ENCODE measurements at places on chromosomes 16 and 17.

- DNase-seq, result no peak
Observed at GRCh38 chr17:72456075-72456474, 335.3 kb downstream of the SOX9 start.

DNA sequence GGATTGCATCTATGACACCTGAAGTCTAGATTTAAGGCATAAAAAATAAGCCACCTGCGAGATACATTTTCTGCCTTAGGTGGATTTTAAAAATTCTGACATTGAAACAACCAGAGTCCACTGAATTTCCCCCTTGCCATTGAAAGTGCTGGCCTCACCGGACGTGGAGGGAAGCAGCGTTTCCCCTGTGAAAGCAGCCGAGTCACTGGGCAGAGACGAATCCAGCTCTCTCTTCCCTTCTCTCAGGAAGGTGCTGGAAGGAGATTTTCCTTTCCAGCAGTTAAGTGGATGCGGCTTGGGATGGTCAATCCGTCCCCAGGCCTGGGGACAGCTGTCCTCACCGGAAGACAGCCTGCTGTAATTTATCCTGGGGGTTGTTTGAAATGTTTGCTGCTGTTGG lies 270.9 kb upstream of the FOXF1 start:
- DNase-seq, result no peak

DNA sequence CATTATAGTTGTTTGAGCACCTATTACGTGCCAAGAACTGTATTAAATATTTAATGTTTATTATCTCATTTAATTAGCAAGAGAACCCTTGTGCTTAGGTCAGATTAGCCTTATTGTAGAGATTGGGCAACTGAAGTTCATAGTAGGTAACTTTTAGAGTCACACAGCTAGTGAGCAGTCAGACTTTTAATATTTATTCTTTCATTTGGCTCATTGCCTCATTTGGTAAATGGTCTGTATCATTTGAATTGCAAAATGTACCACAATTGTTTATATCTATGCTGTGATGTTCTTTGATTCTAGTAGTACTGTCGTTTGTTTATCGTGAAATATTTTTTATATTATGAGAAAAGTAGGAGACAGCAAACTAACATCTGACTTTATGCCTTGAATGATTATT lies 7.6 kb downstream of the CLTC start:
- DNase-seq, result no peak

GRCh38 chr16:28556914-28557320 lies 3.2 kb downstream of the SGF29 start:
- DNase-seq, result no peak

- DNase-seq, result no peak
Observed at GRCh38 chr16:51710905-51711563, 560.0 kb upstream of the SALL1 start.
